ENCODE measurements at places on chromosomes 2 and 18.

- no peak for DNase-seq
Measured at GRCh38 chr2:157433394-157433793, 10.5 kb downstream of the CYTIP start.

GRCh38 chr18:79523736-79524180, 128.0 kb downstream of the NFATC1 start:
- no peak for DNase-seq

GRCh38 chr18:13943338-13943737, 28.0 kb upstream of the MC2R start:
- no peak for DNase-seq

DNA sequence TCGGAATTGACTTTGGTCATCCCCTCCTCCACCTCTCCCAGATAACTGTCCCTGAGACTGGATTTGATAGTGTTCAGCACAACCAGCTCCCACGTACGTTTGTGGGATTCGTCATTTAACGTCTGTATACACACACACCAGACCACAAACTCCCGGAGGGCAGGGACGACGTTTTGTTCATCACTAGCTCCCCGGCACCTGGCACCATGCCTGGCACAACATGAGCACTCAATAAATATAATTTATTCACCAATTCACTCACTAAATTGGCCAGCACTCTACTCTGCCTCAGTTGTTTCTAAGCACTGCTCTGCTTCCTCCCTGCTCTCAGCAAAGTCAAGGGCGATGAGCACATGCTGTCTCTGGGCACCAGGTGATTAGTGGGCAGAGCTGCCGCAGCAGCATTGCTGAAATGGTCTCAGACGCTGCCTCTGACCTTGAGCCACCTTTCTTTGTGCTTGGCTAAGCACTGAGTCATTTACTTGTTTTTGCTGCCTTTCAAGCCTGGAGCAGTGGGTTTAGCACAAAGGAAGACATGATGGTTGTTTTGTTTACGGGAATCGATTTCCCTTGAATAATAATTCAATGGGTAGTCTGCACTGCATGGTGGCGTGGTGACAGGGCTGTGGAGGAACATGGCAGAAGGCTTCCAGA, 19.3 kb upstream of the LOXHD1 start:
- DNase-seq, result no peak

DNA sequence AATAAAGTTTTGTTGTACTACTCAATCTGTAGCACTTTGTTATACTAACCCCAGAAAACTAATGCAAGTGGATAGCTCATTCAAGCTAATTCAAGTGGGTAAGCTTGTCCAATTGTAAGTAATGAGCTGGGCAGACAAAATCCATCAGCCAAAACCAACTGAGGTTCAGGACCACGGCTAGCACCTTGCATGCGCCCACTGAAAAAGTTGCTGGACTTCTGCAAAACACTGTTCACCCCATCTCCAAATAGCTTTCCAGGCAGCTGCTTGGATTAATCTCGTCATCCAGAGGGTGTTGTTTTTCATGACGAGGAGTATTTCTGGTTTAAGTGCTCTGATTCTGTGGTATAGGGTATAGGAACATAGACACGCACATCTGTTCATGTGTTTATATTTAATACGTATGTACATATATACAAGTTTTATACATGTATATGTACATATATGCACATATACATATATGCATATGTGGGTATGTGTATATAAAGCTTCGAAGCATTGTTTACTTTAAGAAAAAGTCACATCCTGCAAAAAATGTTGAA, 307.5 kb downstream of the GALR1 start:
- DNase-seq, result no peak

DNA sequence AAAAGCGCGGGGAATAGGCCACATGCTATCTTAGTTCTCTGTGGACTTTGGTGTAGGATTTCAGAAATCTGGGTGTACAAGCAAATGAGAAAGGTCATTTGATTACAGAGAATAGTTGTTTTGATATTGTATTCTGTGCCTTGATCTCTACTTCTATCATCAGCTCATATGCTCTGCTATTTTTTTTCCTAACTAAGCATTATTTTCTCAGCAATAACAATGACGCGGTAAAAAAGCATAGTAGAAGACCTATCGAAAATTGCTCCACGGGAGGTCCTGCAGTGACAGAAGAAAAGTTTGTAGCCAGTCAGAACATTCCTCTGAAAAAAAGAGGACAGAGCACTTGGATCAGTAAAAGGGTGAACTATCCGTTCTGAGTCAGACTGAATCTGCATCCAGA, 2.8 kb upstream of the SETBP1 start:
- DNase-seq, result no peak
